ENCODE measurements at places on chromosomes 4 and X. TPM values are rescaled to one million over a fixed set of nuclear protein-coding genes. Genes with fewer than 3 reads are reported as not detected.

DNA sequence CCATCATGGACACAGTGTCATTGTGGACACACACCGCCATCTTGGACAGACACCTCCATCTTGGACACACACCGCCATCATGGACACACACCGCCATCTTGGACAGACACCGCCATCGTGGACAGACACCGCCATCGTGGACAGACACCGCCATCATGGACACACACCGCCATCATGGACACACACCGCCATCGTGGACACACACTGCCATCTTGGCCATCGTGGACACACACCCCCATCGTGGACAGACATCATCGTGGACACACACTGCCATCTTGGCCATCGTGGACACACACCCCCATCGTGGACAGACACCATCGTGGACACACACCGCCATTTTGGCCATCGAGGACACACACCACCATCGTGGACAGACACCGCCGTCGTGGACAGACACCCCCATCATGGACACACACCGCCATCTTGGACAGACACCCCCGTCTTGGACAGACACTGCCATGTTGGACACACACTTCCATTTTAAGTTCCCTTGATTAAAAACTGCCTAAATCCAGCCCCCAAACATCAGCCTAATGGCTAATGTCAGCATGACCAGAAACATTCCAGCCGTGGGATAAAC, 9.1 kb downstream of the ASMTL start:
- no peak for DNase-seq

DNA sequence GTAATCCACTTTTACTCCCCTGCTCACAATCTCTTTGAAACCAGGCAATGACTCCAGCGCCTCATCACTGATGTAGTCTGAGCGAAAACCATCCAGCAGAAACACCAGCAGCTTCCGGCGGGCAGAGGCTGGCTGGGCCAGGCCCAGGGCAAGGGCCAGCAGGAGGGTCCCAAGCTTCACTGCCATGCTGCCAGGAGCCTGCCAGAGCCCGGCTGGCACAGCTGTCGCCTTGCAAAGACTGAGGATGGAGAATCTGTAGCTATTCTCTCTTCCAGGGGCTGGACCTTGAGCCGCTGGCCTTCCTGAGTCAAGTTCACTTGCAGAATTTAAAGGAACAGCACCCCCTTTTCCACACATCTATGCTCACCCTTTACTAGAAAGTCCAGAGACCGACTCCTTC, at the start of gene ENPP6:
Gene ENPP6, minus strand, starts transcription at position 240 of the 400 bp plus-strand sequence. Its CDS starts 54 bp downstream, at position 186.
- DNase-seq = no peak

GRCh38 chr4:121280425-121280824, 100.4 kb downstream of the QRFPR start:
- no peak for DNase-seq

DNA sequence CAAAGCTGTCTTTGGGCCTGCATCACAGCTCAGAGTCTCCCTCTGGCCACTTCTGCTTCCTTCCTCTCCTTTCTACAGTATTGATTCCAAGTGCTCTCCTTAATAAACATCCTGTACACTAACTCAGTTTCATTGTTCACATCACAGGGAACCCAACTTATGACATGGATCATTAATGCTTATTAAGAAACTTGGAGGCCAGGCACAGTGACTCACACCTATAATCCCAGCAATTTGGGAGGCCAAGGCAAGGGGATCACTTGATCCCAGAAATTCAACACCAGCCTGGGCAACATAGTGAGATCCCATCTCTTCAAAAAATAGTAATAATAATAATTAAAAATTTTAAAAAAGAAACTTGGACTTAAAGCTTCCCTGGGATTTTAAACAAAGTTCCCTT, 89.2 kb upstream of the EFHC2 start:
- no peak for DNase-seq

ERVMER34-1 gene
- total RNA-seq = 2.5 TPM
